ENCODE measurements at places on chromosomes 12 and 14. TPM values are rescaled to one million over a fixed set of nuclear protein-coding genes. Genes with fewer than 3 reads are reported as not detected.
A peak's percentile ranks its signal among the peaks of the same experiment; 100 is the strongest.

DNA sequence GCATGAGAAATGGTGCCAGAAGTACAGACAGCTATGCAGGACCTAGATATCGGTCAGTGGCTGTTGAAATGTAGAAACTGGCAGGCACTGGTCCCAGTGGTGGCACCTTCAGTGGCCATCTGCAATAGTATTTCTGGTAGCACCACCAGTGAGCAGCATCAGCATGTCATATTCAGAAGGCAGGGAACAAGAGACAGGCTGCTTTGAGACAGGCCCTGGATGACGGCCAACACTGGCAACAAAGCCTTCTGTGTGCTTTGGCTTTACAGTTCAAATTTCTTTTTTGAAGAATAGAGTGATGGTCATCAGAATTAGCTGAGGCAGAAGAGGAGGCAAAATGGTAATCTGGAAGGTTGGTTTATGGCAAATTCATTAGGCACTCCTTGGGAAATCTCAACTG lies 273.4 kb upstream of the SLC16A7 start:
- no peak for DNase-seq

C14orf132 gene
- 18.9 TPM for total RNA-seq

AVPR1A gene
- total RNA-seq: 1.4 TPM

IAPP gene
- total RNA-seq: not detected

- DNase-seq: peak; percentile 93
Measured at GRCh38 chr12:130871286-130872178, at the start of gene RAN. TSS of gene RAN (plus strand) at chr12:130872066. CDS start at chr12:130872594, 528 bp downstream.

- DNase-seq: no peak
Measured at GRCh38 chr14:32033543-32033942, 43.6 kb upstream of the ARHGAP5 start.

DNA sequence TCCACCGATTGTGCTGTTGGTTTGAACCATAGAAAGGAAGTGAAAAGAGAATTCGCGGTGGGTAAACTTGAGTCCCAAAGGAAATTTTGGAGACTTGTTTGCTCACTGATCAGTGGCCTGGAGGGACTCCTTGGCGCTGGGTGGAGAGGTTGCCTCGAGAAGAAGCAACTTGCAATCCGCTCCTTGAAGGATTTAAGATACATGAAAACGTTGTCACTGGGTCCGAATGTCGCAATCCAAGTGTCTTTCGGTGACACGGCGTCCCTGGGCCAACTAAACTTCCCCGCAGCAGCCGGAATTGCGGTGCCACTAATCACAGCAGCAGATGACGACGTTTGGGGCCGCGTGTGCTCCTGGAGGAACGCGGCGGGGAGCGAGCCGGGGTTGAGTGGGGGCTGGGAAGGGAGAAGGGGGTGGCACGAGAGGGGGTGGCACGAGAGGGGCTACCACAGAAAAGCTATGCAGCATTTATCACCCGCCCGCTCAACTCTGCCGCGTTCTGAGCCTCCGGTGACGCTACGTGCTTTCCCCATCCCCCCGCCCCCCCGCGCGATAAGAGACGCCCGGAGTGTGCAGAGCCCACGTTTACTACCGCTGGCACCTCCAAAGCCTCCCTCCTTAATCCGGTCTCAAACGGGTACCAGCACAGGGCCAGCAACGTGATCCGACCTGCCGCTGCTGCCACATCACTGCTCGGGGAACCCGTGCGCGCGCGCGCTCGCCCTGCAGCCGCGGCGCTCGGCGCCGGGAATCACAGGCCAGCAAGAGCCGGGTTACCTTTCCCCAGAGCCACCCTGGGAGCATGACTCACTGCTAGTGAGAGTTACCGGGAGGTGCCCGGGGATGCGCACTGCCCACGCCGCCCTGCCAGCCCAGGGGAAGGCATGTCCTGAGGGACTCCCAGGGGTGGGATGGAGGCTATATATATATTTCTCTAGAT lies 833 bp upstream of the BHLHE41 start:
- peak; percentile 84 for DNase-seq

DNA sequence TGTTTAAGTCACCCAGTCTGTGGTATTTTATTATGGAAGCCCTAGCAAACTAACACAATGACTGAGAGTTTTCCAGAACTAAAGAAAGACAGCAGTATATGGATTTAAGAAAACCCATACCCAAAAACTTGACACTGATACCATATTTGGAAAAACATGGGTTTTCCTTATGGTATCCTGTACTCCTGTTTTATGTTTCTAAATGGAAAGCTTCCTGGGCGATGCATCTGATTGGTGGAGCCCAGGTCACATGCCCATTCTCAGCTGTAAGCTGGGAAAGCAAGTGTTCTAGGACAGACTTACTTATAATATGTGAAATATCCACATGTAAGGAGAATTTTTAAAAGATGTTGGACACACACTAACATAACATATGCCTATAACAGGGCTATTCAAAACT lies 4.5 kb upstream of the RNASE4 start:
- DNase-seq: no peak

CCDC88C gene
- total RNA-seq: 2.6 TPM

DNA sequence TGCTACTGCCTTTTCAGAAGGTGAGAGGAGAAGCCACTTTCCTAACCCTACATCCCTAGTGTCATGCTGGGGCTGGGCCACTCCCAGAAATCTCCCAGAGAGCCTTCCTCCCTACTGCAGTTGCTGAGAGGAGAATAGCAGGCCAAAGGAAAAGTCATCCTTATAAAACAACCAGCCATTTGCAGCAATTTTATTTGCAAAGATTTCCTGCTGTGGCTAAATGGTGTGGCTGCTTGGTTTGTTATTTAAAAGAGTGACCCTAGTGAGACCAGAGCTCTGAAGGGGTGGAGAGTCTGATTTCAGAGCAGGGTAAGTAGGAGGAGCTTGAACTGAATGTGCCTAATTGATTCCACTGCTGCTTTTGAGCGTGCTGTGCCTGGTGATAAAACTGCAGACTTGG lies 232.0 kb downstream of the GRIN2B start:
- no peak for DNase-seq

DNA sequence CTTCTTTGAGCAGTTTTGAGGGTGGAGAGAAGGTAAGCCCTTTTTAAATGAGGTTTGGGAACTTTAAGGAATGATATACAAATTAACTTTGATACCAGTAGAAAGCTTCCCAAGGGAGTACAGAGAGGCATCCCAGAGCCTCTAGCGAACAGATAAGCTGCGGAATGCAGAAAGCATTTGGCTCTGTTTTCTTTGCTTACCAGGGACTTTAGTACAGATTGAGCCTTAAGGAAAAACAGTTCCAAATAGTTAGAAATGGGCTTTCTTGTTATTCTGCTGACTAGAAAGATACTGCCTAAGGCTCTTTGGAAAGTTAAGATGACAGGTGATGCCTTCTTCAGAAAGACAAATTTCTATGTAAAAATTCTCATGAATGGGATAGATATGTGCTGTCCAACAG lies 261.7 kb upstream of the FOXN3 start:
- DNase-seq: no peak

- DNase-seq: no peak
Measured at GRCh38 chr12:30952015-30952414, 25.5 kb downstream of the TSPAN11 start.

HSP90B1 gene
- total RNA-seq: 433 TPM

TOGARAM1 gene
- total RNA-seq: 16.3 TPM

- DNase-seq: no peak
Measured at GRCh38 chr12:51908876-51909592, 1.7 kb downstream of the ACVRL1 start.

GRCh38 chr14:102164241-102164641 lies 24.5 kb downstream of the WDR20 start:
- no peak for DNase-seq

DYNC1H1 gene
- total RNA-seq: 575 TPM

- no peak for DNase-seq
Measured at GRCh38 chr12:22256605-22257004, 77.9 kb downstream of the ST8SIA1 start.

NKX2-8 gene
- total RNA-seq: not detected

GRCh38 chr12:53205747-53206419 lies 1.2 kb downstream of the ITGB7 start:
- no peak for DNase-seq

DNA sequence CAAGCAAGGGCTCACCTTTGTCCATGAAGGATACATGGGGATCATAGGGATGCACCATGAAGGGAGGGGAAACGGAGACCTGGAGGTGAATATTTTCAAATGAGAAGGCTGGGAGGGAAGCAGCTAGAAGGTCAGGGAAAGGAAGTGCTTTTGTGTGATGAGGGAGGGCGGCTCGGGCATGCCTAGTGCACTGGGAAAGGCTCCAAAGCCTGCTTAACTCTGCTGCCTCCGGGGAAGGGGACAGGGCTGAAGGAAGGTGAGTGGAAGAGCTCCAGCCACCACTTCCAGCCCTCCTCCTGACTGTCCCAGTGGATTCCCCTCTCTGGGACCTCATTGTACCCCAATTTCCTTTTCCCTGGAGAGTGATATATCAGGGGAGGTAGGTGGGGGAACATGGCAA lies 149.4 kb upstream of the PRMT8 start:
- no peak for DNase-seq

PRR13 gene
- total RNA-seq: 61.5 TPM

DNA sequence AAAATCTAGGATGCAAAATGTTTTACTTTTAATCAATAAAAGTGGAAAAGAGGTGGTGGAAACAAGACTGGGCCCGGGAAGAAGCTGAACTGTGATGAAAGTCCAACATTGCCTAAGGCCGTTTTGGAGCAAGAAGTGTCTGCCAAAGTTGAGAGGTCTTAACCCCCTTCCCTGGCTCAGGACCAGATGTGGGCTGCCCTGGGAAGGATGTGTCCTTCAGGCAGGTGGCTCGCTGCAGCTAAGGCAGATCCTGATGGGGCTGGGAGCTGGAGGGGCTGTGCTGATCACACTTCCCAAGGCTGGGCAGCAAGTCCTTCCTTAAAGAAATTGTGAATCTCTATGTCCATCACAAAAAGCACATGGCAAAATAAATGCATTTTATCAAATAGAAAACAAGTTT lies 581.6 kb downstream of the GALC start:
- DNase-seq: no peak

Data from cardiac septum (tissue), 1 donor.